ENCODE measurements at places on chromosomes 12 and 14.

- ATAC-seq: peak; percentile 8
Measured at GRCh38 chr14:61478971-61479473, 157.6 kb downstream of the PRKCH start.

DNA sequence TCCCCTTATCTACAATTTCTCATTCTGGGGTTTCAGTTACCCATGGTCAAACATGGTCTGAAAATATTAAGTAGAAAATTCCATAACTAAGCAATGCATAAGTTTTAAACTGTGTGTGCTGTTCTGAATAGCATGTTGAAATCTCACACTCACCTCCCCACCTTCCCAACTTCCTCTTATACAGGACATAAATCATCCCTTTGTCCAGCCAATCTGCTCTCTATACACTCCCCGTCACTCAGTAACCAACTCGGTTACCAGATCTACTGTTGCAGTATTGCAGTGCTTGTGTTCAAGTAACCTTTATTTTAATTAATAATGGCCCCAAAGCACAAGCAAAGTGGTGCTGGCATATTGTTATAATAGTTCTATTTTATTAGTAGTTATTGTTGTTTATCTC lies 420.5 kb downstream of the GXYLT1 start:
- ATAC-seq: no peak

DNA sequence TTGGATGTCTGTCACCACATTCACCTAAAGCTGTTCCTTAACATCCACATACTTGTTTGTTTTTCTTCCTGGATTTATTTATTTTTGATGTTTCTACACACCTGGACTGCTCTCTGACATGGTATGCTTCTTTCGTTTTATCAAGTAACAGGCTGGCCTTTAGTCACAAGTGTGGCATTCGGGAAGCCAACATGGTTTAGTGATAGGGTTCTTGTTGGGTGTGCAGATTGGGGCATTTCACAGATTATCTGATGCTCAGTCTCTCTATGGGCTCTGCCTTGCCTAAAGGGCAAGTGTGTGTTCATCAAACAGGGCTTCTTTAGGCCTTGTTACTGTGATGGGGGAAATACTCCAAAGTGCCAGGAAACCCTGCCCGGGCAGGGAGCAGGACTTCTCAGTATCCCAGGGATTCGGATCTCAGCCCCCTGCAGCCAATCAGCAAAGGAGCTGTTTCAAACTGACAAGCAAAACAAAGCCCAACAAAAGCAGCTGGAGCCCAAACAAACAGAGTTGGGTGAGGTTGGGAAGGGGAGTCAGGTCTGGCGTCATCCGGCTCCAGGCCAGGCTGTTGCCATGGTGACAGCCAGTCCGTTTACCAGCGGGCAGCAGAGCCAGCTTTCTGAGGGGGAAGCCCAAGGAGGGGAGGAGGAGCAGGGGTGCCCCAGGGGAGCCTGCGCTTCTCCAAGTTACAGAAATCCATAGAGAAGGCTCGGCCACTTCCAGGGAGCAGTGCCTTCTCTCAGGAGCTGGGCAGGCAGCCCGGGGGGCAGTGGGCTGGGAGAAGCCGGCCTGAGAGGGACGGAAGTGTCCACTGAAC lies 31.9 kb downstream of the FOS start:
- no peak for ATAC-seq

DNA sequence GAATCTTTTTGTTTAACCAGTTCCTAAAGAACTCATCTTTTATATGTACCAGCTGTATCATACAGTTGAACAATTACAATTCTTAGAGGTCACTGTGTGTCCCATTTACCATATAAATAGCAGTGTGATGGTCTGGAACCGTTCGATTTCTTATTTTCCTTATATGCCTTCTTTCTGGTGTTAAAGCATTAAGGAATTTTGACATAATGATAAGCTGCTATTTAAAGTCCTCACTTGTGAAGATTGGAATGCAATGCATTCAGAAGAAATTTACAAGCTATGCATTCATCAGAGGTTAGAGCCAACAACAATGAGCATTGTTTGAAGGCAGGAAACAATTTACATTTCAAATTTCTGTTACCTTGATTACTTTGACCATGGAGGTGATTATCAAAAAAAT lies 80.0 kb upstream of the PRICKLE1 start:
- ATAC-seq: no peak

DNA sequence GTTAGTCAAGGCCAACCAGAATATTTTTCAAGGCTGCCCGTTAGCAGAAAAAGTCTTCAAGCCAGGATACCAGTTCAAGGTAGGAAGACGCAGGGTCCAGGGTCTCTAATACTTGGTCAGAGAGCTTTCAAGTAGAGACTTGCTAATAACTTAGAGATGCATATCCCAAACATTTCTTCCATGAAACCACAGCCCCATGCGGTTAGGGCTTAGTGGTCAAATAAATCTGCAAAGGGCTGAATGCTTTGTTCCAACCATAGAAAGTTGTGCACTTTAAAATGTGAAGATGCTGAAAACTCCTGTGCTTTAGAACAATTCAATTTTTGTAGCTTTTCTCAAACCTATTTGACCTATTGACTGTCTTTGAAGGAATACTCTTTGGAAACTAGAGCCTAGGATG lies 208.9 kb downstream of the PIK3C2G start:
- ATAC-seq: no peak
